Right lobe of liver (tissue), 6 donors: ENCODE measurements at places on chromosomes 4 and X. TPM values are rescaled to one million over a fixed set of nuclear protein-coding genes. Genes with fewer than 3 reads are reported as not detected.

Gene CHST7
- 5.2 TPM for total RNA-seq

Gene HSD17B13
- total RNA-seq = 162 TPM

Gene PAGE2
- total RNA-seq = not detected

Gene ANOS1
- total RNA-seq = 0.81 TPM

Gene ANKRD50
- 6.2 TPM for total RNA-seq

Gene PPP4R3C
- total RNA-seq = not detected

Gene PCDH10
- 0.12 TPM for total RNA-seq

Gene SYTL4
- 20.0 TPM for total RNA-seq

Gene CSAG3
- total RNA-seq = not detected

Gene RTL9
- 0.29 TPM for total RNA-seq

Gene RHOXF2
- not detected for total RNA-seq

Gene SPANXD
- total RNA-seq = not detected

Gene HMGB3
- 29.9 TPM for total RNA-seq

Gene APELA
- total RNA-seq = not detected

Gene RNF212
- 0.59 TPM for total RNA-seq

Gene ZXDA
- total RNA-seq = 2.2 TPM

Gene FAM149A
- total RNA-seq = 24.2 TPM

Gene LINC00632
- 2.3 TPM for total RNA-seq

Gene TMEM187
- total RNA-seq = 10.3 TPM

Gene FDCSP
- total RNA-seq = not detected

Gene EGF
- total RNA-seq = not detected

Gene BRS3
- not detected for total RNA-seq

- no peak for DNase-seq
Measured at GRCh38 chr4:176319151-176319703, 539 bp upstream of the SPCS3 start.

GRCh38 chrX:9356846-9357245 is 108.0 kb upstream of the TBL1X start:
- no peak for DNase-seq

DNA sequence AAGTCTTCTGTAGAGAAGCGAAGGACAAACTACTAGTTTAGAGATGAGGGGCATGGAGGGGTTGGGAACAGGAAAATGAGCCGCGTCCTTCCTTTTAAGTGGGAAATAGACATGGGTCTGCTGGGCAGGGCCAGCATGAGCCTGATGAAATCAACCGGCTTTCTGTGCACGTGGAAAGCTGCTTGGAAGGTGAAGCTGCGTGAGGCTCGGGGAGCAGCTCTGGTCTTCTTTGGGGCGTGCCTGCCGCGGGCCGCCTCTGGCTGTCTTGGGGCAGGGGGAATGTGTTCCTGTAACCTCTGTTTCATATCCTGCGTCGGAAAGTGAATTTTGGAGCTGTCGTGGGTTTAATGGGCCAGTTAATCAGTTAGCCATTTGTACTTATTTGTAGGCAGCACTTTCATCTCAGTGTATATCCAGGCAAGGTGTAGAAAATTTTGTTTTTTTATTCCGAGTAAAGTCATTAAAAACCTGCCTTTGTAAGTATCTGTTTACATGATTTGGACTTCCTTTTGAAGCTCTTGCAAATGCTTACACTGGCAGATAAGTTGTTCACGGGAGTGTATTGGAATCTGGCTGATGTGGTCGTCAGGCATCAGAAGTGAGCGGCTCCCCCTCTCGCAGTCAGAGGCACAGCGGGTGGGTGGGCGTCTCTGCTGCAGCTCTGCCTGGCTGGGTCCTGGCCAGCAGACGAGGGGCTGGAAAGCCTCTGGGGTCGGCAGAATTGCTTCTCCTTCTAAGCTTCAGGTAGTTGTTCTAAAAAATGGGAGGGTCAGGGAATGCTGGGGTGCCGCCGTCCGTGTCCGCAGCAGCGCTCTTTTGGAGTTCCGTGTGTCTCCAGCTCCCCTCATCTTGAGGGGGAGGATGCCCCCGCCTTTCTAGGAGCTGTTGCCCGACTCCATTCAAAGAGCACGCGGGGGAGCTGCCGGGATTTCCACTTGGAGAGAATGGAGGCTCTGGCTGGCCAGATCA is 70.5 kb upstream of the HGFAC start:
- DNase-seq = no peak

DNA sequence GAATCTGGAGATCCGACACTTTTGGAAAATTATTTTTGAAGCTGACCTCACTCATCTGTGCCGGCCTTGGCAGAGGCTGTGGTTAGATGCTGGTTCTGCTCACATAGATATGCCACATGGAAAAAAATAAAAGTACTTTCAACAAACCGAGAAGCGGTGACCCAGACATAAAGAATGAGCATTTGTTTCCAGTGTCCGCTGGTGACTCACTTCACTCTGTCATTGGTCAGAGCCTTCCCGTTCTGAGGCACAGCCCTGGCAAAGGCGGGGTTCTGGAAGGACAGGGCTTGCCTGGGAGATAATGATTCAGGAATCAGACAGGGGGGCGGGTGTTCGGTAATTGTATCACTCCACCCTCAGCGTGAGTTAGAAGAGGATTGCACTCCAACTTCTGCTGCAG is 172.4 kb upstream of the MXRA5 start:
- no peak for DNase-seq

- DNase-seq = no peak
Measured at GRCh38 chr4:99856166-99856565, 38.1 kb downstream of the LAMTOR3 start.

GRCh38 chr4:144223149-144223548 is 82.6 kb upstream of the GYPA start:
- no peak for DNase-seq

- no peak for DNase-seq
Measured at GRCh38 chrX:133869270-133869669, 116.1 kb downstream of the GPC3 start.

DNA sequence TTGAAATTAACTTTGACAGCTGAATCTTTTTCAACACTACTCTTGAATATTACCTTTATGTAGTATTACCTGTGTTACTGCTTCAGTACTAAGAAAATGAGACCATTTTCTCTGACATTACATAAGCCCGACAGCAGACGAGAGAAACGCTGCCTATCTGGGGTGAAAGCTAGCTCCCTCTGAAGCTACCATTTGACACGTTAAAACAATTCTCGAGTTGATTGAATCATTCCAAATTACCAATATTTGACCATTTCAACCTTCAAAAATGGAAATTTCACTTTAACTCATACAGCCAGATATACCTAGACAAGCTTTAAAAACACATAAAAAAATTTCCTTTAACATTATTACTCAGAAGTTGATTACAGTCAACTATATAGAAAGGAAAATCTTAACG is 836 bp downstream of the GPM6A start:
- no peak for DNase-seq

DNA sequence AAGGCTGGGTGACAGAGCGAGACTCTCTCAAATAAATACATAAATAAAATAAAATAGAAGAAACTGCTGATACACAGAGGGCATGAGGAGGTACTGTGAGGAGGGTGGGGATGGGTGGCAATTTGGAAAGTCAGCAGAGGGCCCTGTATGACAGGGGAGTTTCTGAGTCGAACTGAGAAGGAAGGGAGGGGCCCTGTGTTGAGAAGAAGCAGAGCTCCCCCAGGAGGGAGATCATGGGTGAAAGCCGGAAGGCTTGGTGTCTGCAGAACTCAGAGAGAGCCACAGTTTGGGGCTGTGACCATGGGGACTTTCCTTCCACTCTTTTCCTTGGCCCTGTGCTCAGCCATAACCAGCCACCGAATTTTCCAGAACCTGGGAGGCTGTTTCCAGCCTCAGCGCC is 24.8 kb upstream of the AFAP1 start:
- no peak for DNase-seq

DNA sequence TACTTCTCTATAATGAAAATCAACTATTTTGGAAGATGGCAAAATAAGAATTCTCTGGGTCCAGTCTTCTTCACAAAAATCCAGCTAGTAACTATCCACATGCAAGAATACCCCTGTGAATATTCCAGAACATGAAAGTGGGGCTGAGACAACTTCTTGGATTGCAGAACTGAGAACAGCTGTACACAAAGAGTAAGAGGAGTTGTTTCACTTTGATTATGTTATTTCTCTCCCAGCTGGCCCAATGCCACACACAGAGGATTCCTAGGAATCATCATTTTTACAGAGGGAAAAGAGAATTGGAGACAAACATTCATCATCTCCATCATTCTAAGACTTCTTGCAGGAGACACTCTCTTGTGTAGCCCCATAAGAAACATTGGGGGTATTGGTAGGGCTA is 782.2 kb upstream of the LCORL start:
- no peak for DNase-seq

GRCh38 chr4:184769141-184769765 is 35.4 kb upstream of the CENPU start:
- no peak for DNase-seq

GRCh38 chrX:47200385-47201150 is 6.9 kb downstream of the UBA1 start:
- no peak for DNase-seq

GRCh38 chrX:115702982-115703381 is 142.0 kb downstream of the PLS3 start:
- no peak for DNase-seq

DNA sequence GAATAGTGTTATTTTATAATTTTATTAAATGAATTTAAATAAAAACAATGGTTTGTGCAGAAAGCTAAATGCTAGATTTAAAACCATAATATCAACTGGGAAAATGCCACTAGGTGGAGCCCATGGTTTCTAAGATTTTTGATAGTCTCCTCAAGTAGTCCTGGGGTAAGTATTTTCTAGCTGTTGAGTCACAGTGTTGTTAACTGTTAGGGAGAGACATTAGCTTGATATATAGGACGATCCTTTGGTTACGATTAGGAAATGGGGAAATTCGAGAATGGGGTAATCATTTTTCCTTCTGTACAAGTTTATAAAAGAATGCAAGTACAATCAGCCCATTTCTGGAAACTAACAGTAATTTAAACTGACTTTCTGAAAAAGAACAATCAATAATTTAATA is 378.4 kb downstream of the ANKRD50 start:
- DNase-seq = no peak

- DNase-seq = no peak
Measured at GRCh38 chr4:80172203-80172602, 25.1 kb upstream of the PRDM8 start.

DNA sequence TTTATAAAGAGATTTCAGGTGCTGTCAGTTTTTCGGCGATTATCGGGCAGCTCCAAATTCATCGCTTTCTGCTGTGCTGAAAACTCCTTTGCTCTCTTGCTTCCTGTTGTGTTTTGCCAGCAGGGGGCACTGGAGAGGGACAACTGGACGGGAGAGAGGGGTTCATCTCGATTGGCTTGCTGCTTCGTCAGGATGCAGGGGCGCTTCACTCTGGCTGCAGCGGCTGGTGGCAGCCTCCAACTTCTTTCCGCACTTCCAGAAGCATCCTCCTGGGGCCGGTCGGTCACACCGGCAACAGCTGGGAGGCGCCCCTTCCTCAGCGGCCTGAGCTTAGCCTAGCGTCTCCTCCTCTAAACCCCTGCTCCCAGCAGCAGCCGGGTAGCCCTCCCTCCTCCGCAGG is 29.5 kb downstream of the MSL3 start:
- DNase-seq = peak; percentile 34

GRCh38 chrX:19388064-19388679 is 44.4 kb downstream of the PDHA1 start:
- no peak for DNase-seq

DNA sequence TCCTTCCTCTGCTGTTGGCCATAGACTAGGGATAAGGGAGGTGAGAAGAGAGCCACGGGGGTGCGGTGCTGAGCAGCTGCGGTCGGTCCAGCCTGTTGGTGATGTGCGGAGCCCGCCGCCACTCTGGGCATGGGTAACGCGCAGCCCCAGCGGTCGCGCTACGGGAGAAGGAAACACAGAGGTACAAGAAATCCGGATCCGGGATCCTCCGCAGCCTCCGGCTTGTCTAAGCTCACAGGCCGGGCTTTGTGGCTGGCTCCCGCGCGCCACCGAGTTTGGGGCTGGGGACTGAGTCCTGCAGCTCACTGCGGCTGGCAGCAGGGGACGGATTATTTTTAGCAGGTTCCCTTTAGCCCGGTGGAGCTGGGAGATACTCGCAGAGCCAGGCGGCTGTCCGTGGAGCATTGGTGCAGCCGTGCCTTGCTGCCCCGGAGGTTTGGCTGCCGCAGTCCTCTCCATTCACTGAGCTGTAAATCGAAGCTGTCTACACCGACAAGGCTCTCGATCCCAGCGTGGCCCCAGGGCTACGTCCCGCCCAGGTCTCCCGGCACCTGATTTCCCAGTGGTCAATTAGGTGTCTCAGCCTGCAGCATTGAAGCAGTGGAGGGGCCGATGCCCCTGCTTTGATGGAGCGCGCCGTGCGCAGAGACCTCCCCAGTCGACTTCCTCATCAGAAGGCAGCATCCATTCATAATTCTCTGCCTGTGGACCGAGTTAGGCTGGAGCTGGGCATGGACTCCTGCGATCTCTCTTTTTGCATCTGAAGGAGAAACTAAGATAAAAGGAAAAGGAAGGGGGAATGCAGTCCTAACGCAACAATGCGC is 81.9 kb upstream of the SCML1 start:
- DNase-seq = no peak

GRCh38 chr4:103493450-103494159 is 226.2 kb downstream of the TACR3 start:
- DNase-seq = no peak

- no peak for DNase-seq
Measured at GRCh38 chrX:131217989-131218388, 71.1 kb downstream of the IGSF1 start.

GRCh38 chr4:153127760-153128494 is 76.3 kb upstream of the TRIM2 start:
- DNase-seq = peak; percentile 78

- DNase-seq = no peak
Measured at GRCh38 chr4:143352720-143353119, 16.0 kb downstream of the GAB1 start.

GRCh38 chrX:7133050-7133440 is 14.5 kb upstream of the STS start:
- peak; percentile 42 for DNase-seq

DNA sequence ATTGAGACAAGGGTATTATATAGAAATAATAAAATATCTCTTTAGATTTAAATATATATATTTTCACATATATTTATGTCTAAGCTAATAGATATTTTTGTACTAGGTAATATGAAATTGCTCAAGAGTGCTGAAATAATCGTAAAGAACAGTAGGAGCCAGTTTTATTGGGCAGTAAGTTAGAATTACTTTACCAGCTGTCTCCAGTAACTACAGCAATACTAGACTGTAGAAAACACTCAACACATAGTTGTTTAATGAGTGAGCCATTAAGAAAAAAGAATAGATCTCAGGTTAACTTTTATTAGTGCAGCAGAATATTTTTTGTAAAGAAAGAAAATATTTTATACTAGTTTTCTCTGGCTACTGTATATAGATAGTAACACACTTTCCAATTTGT is 715.2 kb downstream of the TRIML1 start:
- no peak for DNase-seq

- no peak for DNase-seq
Measured at GRCh38 chr4:56641494-56642051, 39.5 kb downstream of the HOPX start.

GRCh38 chrX:37854148-37854547 is 6.8 kb upstream of the DYNLT3 start:
- no peak for DNase-seq

DNA sequence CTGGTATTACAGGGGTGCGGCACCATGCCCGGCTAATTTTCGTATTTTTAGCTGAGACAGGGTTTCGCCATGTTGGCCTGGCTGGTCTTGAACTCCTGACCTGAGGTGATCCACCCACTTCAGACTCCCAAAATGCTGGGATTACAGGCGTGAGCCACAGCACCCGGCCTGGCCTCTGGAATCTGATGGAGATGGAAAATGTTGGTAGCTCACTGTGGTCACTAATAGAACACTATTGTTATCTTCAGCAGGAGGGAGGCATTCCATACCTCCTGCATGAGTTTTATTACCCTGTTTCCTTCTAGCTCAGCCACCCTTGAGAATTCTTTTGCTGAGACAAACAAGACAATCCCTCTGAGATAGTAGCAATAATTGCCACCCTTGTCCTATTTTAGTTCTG is 105.0 kb downstream of the SHROOM3 start:
- DNase-seq = no peak
